ENCODE measurements at places on chromosomes 7 and 10.

GRCh38 chr10:69337296-69338132 is 59.2 kb downstream of the HK1 start:
- DNase-seq, result no peak

DNA sequence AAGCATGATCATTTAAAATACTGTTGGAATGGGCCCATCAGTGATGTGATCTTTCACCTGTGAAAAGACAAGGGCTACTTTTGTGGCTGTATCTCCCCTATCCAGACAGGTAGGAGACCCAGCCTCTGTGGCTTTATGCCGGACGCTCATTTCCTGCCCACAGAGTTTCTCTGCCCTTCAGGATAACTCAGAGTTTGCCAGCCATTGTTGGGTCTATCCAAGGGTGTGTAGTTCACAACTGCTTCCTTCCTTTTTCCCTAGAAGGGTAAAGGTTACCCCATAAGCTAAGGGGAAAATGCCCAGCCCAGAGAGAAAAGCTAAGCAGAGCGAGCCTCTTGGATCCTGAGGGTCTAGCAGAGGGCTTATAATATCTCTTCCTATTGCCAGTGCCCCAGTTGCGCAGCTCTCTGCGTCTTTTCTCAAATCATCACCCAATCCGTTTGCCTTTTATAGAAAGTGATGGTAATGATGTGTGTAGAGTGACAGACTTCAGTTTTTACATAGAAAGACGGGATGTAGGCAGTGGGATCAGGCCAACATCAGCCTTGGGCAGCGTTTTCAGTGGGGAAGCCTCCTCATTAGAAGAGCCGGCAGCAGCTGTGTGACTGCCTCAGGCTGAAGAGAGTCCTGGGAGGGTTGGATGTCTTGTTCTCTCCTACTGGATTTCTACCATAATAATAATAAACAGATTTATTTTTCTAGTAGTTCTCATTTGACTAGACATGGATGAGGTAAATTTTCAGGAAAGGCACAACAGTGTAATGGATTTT is 80.5 kb downstream of the MET start:
- DNase-seq, result no peak

DNA sequence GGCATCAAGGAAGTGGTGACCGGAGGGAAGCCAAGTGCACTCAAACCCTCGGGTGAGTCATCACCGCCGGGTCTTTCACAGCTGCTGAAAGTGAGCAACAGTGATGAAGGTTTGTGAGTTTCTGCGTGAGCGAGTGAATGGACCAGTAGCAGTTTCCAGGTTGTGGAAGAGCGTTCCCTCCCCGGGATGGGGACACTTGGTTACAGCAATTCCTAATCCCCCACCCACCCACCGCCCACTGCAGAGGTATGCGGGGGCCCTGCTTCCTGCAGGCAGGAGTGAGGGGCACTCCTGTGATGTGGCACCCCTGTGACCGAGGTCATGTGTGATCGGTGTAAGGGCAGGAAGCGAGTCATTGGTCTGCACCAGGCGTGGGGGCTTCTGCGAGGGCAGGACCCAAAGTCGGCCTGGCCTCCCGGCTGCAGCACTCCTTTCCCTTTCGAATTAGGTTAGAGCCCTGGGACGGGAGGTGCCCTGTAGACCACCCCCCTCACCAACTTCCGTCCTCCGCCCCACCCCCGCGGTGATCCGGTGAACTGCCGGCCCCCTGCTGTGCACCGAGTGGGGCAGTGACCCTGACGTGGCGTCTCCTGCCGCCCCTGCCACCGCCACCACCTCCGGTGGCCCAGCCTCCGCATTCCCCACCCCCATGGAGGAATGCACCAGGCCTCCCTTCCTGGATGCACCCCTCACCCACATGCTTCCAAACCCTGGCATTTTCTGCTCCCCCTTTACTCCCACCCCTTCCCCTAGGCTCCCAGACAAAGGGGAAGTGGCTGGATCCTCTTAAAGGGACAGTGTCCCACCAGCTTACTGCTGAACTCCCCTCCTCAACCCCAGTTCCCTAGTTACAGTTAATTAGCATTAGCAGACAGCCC is 10.9 kb downstream of the LIMK1 start:
- no peak for DNase-seq

DNA sequence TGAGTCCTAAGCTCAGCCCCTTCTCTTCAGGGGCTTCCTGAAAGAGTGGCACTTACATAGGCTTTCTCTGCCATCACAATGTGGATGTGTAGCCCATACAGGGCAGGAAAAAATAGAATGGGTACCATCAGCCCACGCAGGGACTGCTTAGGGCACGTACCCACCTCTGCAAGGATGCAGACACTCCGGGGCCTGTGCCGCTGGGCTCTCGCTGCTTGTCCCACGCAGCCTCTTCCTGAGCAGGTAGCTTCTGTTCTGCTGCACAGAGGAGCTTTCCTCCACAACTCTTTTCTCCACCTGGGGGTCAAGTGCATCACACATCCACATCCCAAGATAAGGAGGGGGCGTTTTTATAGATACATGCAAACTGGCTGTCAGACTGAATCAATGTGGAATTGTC is 34.3 kb downstream of the FRMPD2 start:
- no peak for DNase-seq

DNA sequence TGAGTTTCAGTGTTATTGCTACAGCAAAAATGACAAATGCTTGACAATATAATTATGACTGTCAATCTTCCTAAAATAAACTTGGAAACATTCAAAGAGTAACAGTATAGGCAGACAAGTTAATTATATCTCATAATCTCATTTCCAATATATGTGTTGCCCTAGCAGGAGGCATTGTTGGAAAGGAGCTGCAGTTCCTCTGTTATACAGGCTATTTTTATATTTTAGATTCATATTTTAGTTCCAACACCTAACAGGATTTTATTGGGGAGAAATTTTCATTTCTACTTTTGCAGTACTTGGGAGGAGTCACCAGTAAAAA is 19.3 kb downstream of the VOPP1 start:
- DNase-seq, result no peak

DNA sequence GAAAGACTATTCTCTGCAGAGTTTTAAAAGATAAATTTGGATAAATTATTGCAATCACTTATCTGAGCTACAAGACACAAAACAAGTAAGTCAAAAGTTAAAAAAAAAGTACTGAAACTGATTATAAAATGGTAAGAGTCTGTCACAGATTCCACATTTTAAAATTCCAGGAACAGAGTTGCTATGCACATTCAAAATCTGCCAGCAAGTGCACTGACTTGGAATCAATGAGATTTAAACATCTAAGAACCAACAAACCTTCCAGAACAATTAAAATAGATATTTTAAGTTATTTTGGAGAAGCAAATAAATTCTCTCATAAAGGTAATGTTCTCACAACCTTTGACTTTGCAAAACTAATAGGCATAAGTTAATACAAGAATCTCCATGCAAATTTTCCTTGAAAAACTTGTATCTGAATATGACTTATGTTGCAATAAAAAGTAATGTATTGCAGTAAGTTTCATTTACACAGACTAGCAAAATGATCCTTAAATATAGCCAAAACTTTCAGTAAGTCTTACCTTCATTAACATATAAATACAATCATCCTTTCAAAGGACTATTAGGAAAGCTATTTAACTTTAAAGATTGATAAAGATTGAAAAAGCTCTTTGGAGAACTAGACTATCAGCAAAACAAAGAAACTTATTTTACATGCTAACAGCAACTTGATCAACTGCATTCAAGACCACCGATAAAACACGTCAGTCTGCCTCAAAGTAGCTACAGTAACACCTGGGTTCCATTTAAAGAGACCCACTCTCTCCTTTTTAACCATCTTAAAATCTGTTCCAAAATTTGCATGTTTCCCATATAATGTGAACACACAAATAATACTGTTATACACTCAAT is 4.4 kb downstream of the ETV1 start:
- DNase-seq, result no peak

GRCh38 chr10:83987216-83987615 is 152.1 kb upstream of the GHITM start:
- DNase-seq, result no peak

GRCh38 chr10:47330804-47331203 is 8.6 kb downstream of the GDF2 start:
- DNase-seq, result no peak

DNA sequence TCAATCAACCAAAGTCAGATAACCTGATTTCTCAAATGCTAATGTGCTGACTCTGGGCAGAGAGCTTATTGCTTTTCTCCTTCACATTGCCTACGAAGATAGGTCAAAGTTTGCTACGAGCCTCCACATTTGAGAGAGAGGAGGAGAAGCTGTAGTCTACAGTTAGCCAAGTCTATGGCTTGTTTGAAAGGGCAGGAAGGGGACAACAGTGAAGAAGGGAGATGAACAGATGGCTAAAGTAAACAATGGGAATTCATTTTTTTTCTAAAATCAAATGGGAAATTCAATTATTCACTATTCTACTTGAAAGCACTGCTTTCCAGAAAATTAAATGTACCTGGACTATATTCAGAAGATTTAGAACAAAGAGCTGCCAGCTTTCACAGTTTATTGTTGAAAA is 126.7 kb upstream of the C1QL3 start:
- no peak for DNase-seq

GRCh38 chr7:146565872-146566271 is 449.3 kb downstream of the CNTNAP2 start:
- DNase-seq, result no peak

DNA sequence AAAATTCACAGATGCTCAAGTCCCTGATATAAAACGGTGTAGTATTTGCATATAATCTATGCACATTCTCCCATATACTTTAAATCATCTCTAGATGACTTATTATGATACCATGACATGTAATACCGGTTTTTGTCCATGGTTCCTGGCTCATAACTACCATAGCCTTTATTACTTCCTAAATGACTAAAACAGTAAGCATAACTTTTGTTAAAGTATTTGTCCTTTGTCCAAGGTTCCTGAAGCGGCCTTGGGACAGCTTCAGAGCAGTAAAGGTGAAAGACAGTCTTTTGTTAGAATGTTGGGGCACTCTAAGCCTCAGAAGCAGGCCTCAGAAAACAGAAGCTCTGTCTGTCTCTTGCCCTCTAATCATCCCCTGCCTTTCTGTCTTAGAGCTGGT is 4.0 kb downstream of the CRCP start:
- DNase-seq, result no peak

GRCh38 chr7:64651632-64652165 is 14.2 kb upstream of the ZNF107 start:
- DNase-seq, result no peak

DNA sequence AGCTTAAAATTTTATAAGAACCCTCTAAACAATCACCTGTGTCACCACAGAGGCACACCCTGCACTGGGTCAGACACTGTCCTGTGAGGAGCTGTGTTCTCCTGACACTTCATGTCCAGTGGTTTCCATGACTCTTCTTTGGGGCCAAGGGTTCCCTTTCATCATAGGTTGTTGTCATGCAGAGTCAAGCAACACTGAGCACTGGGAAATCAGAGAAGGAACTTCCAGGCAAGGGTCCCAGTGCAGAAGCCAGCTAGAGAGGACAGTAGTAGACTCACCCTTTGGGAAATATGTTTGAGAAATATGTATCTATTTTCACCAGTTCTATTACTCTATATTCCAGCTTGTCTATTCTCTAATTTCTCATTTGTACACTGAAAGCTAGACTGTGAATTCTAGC is 56.4 kb upstream of the PRSS58 start:
- DNase-seq, result no peak

- no peak for DNase-seq
These were observed 54.5 kb upstream of the FAM180A start for GRCh38 chr7:135803143-135803542.

GRCh38 chr7:22083704-22084240 is 138.1 kb upstream of the CDCA7L start:
- no peak for DNase-seq

Measured in cortex of kidney (tissue), 1 donor.